ENCODE measurements at places on chromosomes 4 and X.

GRCh38 chr4:22668702-22669101 is 24.0 kb upstream of the GBA3 start:
- DNase-seq = no peak

DNA sequence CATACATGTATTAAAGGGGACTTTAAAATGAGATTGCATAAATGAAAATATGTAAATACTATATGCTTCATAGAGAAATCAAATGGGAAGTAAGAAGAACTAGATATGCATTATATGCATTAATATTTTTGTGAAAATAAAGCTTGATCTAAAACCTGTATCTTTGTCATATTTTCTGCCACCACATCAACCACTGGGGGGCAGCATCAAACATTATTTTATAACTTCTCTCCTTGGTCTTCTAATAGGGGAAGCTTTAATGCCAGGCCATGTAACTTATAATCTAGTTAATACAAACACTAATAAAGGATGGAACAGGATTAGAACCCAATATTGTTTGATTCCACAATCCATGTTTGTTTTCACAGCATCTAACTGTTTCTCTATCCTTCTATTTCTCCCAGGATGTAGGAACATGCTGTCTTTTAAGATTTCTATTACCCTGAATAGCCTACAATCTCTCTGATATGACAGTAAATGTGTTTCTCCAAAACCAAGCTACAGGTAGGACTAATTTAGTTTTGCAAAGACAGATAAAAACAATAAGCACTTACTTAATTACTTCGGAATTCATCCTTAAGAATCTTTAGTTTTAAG is 10.0 kb downstream of the QRFPR start:
- DNase-seq = peak; percentile 21

DNA sequence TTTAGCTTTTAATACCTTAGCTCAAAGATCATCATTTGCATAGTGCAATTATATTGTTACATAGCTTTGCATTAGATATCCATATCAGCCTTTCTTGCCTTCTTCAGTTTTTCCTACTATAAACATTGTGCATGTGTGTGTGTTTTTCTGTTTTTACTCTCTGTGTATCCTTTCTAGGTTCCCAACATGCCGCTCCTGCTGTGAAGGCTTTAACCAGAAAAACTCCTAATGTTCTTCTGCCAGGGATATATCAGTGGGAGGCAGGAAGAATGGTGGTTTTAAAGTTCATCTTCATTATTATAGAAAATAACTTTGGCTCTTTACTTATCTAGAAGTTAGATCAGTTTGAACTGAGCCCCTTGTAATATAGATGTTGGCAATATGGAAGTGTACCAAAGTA is 61.2 kb downstream of the CPE start:
- no peak for DNase-seq

GRCh38 chr4:154208424-154208823 is 283.2 kb downstream of the DCHS2 start:
- peak; percentile 5 for DNase-seq

DNA sequence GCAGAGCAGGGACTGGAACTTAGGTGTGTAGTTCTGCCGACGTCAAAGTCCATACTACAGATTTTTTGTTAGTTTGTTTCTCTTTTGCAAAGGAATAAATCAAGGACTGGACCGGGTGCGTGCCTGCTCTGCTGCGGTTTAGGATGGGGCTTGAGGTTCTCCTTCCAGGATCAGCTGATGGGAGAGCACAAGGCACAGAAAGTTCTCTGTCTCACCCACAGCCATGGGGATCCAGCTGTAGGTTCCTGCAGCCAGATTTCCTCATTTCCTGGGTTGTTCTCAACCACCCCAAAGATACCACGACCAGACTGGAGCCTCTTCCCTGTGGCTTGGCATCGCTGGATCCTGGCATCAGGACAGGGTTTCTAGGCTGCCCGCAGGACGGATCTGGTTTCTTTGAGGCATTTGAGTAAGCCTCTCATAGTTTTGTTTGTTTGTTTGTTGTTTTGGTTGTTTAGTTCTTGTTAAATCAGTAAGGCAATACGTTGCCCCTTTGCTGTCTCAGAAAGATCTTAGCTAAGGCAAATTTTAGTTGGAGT is 789 bp upstream of the SRPX start:
- DNase-seq = no peak

- DNase-seq = no peak
These were observed 319.8 kb upstream of the SLC7A11 start for GRCh38 chr4:138561906-138562305.

Measured in NCI-H460 (cell line).